ENCODE measurements at places on chromosomes 12 and 14. TPM values are rescaled to one million over a fixed set of nuclear protein-coding genes. Genes with fewer than 3 reads are reported as not detected.

RNF212B gene
- total RNA-seq, result not detected

TM9SF1 gene
- total RNA-seq, result 47.4 TPM

LRRC10 gene
- not detected for total RNA-seq

INSM2 gene
- total RNA-seq, result 0.09 TPM

HNF1A gene
- total RNA-seq, result not detected

CYP46A1 gene
- total RNA-seq, result 3.0 TPM

CLECL1 gene
- total RNA-seq, result not detected

GRCh38 chr12:15336768-15337553, 14.7 kb downstream of the PTPRO start:
- no peak for DNase-seq

DNA sequence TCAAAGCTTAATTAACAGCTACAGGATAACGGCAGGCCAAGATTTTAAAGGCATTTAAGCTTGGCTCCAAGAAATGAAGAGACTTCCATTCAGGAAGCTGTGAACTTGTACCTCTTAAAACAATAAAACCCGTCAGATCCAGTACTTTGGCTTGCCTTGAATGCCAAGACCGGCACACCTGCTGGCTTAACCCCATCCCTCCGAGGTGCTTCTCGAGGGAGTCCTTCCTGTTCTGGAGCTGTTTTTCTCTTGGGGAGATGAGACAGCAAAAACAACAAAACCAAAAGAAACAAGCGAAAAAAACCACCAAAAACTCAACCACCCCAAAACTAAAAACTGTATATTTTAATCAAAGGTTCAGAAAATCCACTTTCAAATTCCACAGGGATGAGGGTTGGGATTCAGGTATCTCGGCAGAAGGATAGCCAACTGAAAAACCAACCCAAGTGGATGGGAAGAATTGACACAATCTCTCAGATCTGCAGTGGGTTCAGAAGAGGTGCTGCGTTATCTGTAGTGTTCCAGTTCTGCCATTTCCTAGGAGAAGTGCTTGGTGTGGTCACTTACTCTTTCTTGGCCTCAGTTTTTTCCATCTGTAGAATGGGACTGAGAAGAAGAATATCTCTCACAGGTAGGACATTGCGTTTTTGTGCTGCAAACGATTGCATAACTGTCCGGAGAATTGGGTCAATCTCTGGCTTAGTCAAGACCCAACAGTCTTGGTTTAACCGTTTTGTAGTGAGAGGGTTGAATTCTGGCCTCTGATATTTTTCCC, 420.1 kb downstream of the VRK1 start:
- no peak for DNase-seq

- no peak for DNase-seq
Measured at GRCh38 chr12:13000616-13000924, 505 bp upstream of the HEBP1 start.

DNA sequence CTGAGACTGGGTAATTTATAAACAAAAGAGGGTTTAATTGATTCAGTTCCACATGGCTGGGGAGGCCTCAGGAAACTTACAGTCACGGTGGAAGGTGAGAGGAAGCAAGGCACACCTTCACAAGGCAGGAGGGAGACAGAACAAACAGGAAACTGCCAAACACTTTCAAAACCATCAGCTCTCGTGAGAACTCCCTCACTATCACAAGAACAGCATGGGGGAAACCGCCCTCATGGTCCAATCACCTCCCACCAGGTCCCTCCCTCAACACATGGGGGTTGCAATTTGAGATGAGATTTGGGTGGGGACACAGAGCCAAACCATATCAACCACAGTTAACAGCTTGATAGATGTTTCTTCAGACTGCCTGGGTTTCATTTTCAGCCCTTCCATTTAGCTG, 6.2 kb upstream of the GNPNAT1 start:
- DNase-seq, result no peak

DNA sequence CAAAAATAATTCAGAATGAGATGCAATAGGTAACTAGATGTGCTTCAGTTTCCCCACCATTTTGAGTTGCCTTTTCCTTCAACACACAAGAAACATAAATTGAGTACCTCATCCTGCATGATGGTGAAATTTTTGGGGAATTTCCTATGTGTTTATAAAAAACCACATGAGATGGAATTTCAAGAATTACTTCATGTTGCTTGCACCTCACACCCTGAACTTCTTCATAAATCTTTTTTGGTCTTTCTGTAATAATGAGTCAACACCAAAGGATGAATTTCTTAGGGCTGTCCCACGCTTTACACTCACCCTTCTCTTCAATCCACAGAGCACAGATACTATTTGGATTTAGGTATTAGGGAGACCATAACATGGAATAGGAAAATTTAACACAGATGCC, 22.6 kb upstream of the LUM start:
- no peak for DNase-seq

- no peak for DNase-seq
Measured at GRCh38 chr12:93273834-93274564, 103.7 kb upstream of the NUDT4 start.

GRCh38 chr14:61416591-61416990, 95.2 kb downstream of the PRKCH start:
- DNase-seq, result no peak

DNA sequence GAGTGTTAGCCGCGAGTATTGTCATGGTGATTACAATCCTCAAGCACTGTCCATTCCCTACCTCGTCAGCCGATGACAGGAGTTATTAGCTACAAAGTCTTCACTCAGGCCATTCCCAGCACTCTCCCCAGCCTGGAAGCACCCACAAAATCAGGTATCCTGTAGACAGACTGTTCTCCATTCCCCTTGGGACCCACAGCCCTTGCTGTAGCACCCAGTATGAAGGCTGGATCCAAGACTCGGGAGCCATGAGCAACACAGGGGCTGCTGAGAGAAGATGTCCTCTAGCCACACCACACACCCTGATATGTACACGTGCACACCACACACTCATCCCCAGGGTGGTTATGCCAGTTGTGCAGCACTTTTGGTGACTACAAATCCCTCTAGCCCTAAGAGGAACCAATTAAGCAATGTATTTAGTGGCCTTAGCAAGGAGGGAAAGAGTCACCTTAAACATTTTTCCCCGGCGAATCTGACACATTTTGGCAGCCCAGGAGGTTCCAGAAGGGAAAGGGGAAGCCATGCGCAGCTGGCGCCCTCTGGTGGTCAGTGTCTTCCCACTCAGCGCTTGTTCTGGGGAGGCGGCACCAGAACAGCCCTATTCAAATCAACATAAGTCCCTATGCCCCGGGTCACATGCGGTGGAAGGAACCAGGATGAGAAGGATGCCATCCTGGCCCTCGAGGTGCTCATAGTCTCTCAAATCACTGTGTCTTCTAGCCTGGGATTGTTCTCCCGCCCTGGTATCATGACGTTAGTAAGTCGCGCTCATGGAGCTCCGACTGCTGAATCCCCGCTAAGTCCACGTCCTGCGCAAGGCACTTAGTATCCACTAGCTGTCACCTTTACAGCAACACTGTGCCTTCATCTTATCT, 96.9 kb downstream of the GCH1 start:
- peak; percentile 89 for DNase-seq

- DNase-seq, result no peak
Measured at GRCh38 chr12:101298426-101298825, 18.5 kb downstream of the UTP20 start.

GRCh38 chr12:89062996-89063395, 289.3 kb downstream of the DUSP6 start:
- no peak for DNase-seq

- no peak for DNase-seq
Measured at GRCh38 chr12:85968606-85969005, 94.5 kb downstream of the NTS start.

- DNase-seq, result no peak
Measured at GRCh38 chr12:126201981-126202537, 1136.8 kb downstream of the AACS start.

GRCh38 chr12:84305144-84305543, 607.5 kb downstream of the SLC6A15 start:
- DNase-seq, result no peak

- no peak for DNase-seq
Measured at GRCh38 chr12:69214169-69214568, 25.2 kb upstream of the CPSF6 start.

GRCh38 chr12:98018836-98019235, 496.6 kb upstream of the TMPO start:
- no peak for DNase-seq

DNA sequence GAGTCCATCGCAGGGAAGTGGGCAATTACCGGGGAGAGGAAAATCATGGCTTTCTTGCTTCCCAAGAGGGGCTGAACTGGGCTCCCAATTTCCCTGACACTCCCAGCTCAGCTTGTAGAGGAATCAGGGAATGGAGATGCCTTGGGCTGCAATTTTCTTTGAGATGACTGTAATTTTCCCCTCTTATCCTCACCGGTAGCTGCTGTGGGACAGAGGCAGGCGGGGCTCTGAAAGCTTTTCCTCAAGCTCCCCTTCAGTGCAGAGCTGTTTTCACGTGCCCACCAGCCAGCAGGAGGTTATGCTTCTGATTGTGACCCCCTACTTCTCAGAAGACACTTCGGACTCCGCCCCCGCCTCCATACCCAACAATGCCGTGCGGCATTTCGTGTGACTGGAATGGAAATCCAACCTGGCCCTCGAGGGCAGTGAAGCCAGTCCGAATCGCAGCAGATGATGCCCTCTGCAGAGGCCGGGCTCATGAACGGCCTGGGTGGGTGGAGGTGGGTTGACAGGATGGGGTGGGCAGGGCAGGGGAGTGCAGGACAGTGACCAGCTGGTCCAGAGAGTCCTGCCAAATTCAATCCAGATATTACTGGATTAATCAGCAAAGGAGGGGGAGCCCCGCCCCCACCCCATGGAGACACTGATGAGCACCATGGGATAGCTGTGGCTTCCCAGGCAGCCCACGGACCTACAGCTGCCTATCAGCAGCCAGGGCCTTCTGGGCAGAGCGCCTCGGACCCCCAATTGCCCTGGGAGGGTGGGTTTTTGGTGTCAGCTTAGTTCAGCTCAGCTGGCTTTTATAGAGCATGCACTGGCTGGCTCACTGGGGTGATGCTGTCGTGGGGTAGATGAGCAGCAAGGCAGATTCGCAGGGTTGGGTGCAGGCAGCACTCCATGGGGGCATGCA, 37.6 kb downstream of the RTL1 start:
- no peak for DNase-seq
